ENCODE measurements at places on chromosomes 3 and 15.
A peak's percentile ranks its signal among the peaks of the same experiment; 100 is the strongest.

DNA sequence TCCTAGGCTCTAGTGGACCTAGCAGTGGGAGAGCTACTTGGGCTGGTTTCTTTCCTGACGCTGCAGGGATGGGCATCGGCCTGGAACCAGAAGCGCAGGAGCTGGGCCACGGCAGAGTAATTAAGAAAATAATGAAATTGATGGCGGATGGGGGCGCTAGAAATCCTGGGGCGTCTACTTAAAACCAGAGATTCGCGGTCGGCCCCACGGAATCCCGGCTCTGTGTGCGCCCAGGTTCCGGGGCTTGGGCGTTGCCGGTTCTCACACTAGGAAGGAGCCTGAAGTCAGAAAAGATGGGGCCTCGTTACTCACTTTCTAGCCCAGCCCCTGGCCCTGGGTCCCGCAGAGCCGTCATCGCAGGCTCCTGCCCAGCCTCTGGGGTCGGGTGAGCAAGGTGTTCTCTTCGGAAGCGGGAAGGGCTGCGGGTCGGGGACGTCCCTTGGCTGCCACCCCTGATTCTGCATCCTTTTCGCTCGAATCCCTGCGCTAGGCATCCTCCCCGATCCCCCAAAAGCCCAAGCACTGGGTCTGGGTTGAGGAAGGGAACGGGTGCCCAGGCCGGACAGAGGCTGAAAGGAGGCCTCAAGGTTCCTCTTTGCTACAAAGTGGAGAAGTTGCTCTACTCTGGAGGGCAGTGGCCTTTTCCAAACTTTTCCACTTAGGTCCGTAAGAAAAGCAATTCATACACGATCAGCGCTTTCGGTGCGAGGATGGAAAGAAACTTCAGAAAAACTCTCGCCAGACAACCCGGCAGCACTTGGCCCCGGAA is 6.1 kb downstream of the SOX14 start:
- DNase-seq: no peak

DNA sequence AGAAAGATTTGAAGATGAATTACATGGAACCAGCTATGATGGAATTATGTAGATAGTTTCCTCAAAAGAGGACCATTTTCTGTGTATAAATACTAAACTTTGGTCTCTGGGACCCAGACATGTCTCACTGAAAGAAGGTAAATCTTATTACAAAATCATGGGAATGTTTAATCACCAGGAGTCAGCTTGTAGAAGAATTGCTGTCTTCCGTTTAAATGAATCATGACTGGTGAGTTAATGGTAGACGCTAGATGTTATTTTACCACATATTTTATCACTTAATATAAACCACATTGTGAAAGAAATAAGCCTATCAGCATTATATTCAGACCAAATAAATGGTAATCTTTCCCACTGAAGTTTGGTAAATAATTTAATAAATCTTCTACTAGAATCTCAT is 322.3 kb upstream of the SUCLG2 start:
- peak; percentile 18 for DNase-seq

DNA sequence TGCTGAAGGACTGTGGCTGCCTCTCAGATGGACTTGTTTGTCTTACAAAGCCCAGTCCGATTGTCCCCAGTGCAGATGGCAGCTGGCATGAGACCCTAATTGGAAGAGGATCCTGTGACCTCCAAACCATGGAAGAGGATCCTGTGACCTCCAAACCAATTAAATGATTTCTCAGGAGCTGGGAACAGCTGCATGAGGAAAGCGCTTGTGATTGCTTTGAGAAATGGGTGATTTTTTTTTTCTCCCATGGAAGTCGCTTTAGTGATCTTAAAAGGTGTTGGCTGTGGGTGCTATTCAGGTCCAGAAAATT is 68.4 kb upstream of the LARS2 start:
- DNase-seq: no peak

DNA sequence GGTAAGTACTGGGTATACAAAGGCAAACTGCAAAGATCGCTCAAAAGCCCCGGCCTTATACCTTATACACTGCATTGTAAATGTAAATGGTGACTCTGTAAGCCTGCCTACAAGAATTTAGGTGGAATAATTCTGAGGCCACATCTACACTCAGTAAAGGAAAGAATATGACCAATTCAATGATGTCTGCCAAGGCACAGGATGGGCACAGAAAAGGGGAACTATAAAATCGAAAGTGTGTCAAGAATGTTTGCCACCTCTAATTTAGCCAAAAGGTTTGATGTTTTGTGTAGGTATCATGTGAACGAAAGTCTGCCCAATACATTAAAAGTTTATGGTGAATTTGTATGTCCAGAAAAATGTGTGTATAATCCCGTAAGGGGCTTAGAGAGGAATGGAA is 96.1 kb downstream of the FOXP1 start:
- no peak for DNase-seq

DNA sequence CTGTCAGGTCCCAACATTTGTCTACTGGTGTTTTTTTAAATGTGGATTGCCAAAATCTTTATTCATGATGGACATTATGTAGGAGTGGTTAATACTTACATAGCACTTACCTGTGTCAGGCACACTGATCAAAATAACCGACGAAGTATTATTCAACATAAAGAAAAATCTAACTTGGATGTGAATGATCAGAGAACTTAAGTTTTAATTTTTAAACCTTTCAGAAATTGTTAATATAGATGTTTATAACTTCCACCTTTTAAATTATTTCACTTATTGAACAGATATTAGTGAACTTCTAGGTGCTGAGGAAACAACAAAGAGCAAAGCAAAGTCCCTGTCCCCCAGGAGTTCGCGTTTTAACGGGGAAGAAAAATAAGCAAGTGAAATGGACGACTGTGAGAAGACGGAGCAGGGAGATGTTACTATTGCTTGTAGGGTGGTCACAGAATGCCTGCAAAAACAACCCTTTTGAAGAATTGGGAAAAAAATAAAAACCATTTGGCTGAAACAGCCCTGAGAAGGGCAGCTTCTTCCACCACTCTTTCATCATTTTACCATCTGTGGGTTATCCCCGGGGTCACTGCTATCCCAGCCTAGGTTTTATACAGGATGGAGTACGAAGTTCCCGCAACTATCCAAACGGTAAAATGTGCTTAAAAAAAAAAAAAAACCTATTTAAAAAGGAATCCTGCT is 915 bp upstream of the APH1B start:
- DNase-seq: no peak

DNA sequence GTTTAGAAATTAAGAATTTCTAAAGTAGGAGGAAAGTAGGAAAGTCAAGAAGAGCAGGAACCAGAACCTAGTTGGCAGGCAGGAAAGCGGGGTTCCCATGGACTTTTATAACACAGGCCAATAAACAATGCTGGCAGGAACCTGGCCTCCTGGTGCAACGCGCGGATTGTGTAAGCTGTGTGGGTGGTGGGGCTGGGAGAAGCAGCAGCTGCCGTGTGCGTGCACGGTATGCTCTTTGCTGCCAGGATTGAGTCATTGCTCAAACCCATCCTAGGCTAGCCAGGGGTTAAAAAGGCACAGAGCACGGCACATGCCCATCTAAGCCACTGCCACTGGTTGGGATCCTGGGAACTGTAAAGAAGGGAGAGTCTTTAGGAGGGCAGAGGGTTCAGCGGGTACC is 209.9 kb upstream of the RGMA start:
- DNase-seq: peak; percentile 96

GRCh38 chr3:57133157-57133556 is 32.0 kb downstream of the IL17RD start:
- DNase-seq: no peak

- no peak for DNase-seq
Measured at GRCh38 chr15:59904450-59905135, 99.5 kb upstream of the FOXB1 start.

- DNase-seq: no peak
Measured at GRCh38 chr15:88932271-88932874, 19.2 kb upstream of the MFGE8 start.

GRCh38 chr15:32683906-32684584 is 33.8 kb upstream of the GREM1 start:
- peak; percentile 94 for DNase-seq

- no peak for DNase-seq
Measured at GRCh38 chr3:31124373-31124772, 229.9 kb upstream of the GADL1 start.

GRCh38 chr15:100193277-100193860 is 148.4 kb downstream of the ADAMTS17 start:
- no peak for DNase-seq

DNA sequence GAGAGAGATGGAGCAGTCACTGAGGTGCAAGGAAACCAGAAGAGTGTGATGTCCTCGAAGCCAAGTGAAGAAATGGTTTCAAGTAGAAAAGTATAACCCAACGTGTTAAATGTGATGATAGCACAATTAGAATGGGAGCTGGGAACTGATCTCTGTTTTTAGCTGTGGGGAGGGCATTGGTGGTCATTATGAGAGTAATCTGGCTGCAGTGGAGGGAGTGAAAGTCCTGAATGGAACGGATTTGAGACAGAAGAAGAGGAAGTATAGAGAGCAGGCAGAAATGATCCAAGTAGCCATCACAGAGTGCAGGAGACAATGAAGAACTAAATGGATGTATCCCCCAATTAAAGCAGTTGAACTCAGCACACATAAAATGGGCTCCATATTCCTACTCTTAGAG is 235.3 kb downstream of the IGSF11 start:
- no peak for DNase-seq

DNA sequence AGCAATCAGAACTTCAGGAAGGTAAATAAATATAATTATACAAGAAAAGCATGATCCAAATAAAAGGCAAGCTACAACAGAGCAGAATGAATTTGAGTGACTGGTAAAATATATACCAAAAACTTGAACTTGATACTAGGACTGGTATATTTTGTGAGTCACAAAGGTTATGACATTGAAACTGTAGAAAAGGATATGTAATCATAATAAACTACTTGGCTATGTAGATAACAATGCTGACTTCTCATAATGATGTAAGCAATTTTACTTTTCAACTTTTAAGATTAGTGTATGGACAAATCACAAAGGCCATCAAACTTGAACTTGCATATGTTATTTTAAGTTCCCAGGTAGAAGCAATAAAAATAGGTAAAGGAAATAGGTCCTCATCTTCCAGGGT is 384.5 kb upstream of the NECTIN3 start:
- no peak for DNase-seq

Data from MCF 10A (cell line).